ENCODE measurements at places on chromosomes 2 and 18. TPM values are rescaled to one million over a fixed set of nuclear protein-coding genes. Genes with fewer than 3 reads are reported as not detected.
A peak's percentile ranks its signal among the peaks of the same experiment; 100 is the strongest.

DNA sequence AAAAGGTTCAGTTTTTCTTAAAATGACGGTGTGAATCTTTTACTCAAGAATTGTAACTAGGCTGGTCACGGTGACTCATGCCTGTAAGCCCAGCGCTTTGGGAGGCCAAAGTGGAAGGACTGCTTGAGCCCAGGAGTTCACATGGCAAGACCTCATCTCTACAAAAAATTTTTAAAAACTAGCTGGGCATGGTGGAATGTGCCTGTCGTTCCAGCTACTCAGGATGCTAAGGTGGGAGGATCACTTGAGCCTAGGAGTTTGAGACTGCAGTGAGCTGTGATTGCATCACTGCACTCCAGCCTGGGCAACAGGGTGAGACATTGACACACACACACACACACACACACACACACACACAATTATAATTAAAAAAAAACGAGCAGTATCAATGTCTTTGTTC is 369.8 kb downstream of the DPP10 start:
- DNase-seq = no peak
- H3K27ac ChIP-seq = no peak overlapping the region
- H3K4me3 ChIP-seq = no peak overlapping the region

- no peaks in the 10 kb centered on the region for H3K27me3 ChIP-seq
- no peaks in the 10 kb centered on the region for H3K36me3 ChIP-seq
- H3K27ac ChIP-seq = no peak overlapping the region
Measured at GRCh38 chr2:11709293-11709692, 37.1 kb upstream of the LPIN1 start.

- no peaks in the 10 kb centered on the region for H3K36me3 ChIP-seq
- DNase-seq = peak; percentile 83
- no peaks in the 10 kb centered on the region for H3K4me1 ChIP-seq
- H3K27ac ChIP-seq = no peak overlapping the region
Measured at GRCh38 chr2:121071034-121071504, 213.9 kb downstream of the TFCP2L1 start.

GRCh38 chr2:15835991-15836688 is 104.2 kb upstream of the MYCN start:
- DNase-seq = no peak
- H3K4me1 ChIP-seq = no peaks in the 10 kb centered on the region
- no peak overlapping the region for H3K4me3 ChIP-seq

DNA sequence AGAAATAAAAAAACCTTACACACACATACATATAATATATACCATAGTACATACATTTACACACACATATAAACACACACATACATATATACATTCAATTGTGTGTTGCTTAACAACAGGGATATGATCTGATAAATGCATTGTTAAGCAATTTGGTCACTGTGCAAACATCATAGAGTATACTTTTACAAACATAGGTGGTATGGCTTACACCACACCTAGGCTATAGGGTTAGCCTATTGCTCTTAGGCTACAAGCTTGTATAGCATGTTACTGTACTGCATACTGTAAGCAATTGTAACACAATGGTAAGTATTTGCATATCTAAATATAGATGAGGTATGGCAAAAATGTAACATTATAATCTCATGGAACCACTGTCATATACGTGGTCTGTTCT is 156.8 kb upstream of the ERBB4 start:
- H3K27ac ChIP-seq = no peak overlapping the region
- no peaks in the 10 kb centered on the region for H3K4me1 ChIP-seq
- no peak for DNase-seq
- H3K36me3 ChIP-seq = no peaks in the 10 kb centered on the region
- H3K4me3 ChIP-seq = no peak overlapping the region

KCNG3 gene
- total RNA-seq = 0.48 TPM

DNA sequence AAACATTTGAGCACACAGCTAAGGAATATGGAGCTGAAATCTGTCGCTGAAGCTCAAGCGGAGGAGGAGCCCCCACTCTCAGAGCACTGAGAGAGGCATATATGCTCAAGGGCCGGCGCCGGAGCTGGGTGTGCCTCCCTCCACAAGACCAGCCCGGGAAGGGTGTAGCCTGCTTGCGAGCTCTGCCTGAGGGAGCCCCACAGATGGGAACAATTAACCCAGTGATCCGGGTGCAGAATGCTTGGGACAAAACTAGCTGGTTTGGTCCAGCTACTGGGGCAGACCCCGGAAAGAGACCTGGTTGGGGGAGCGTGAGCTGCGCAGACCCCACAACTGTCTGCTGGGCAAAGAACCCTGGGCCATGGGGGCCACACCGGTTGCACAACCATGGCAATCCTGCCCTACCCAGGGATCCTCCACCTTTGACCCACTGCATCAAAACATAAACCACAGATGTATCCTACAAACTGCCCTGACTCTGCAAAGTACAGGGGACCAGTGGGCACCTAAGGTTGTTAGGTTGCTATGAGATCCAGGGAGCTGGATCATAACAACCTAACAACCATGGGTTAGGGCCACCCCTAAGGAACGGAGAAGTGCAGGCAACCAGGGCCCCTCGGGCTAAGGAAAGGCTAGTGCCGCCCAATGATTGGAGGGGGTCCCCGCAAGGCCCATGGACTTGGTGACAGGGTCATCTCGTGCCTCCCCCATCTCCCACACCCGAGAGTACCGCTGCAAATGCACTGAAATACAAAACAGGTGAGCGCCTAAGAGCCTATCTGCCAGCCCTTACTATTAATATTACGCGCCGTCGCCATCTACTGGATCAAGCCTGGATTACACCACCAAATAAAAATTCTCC is 53.4 kb upstream of the SCN1A start:
- H3K27ac ChIP-seq = no peak overlapping the region
- H3K4me3 ChIP-seq = no peak overlapping the region
- peaks cover 3% of the 10 kb centered on the region for H3K4me1 ChIP-seq
- no peaks in the 10 kb centered on the region for H3K27me3 ChIP-seq

GRCh38 chr2:3659447-3660432 is 1.7 kb downstream of the ALLC start:
- no peak overlapping the region for H3K4me3 ChIP-seq
- H3K4me1 ChIP-seq = no peaks in the 10 kb centered on the region
- no peaks in the 10 kb centered on the region for H3K27me3 ChIP-seq
- no peaks in the 10 kb centered on the region for H3K36me3 ChIP-seq

DNA sequence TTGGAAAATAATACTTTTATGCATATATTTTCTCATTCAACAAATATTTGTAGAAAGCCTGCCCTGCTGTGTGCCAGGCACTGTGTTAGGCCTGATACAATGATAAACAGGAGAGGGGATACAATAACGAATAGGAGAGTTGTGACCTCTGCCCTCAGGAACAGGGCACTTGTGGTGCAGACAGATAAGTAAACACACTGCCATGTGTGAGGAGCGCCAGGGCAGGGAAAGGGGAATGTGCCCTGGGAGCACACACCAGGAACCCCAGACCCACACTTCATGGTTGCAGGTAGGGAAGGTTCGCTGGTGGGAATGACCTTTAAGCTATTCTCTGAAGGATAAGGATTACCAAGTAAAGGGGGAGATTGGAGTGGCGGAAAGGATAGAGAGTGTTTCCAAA is 42.2 kb upstream of the DSC1 start:
- no peak overlapping the region for H3K27ac ChIP-seq
- H3K4me1 ChIP-seq = peaks cover 8% of the 10 kb centered on the region
- H3K27me3 ChIP-seq = no peaks in the 10 kb centered on the region
- H3K4me3 ChIP-seq = no peak overlapping the region
- DNase-seq = no peak

LRP1B gene
- total RNA-seq = 6.5 TPM

PDIA6 gene
- 129 TPM for total RNA-seq

DNA sequence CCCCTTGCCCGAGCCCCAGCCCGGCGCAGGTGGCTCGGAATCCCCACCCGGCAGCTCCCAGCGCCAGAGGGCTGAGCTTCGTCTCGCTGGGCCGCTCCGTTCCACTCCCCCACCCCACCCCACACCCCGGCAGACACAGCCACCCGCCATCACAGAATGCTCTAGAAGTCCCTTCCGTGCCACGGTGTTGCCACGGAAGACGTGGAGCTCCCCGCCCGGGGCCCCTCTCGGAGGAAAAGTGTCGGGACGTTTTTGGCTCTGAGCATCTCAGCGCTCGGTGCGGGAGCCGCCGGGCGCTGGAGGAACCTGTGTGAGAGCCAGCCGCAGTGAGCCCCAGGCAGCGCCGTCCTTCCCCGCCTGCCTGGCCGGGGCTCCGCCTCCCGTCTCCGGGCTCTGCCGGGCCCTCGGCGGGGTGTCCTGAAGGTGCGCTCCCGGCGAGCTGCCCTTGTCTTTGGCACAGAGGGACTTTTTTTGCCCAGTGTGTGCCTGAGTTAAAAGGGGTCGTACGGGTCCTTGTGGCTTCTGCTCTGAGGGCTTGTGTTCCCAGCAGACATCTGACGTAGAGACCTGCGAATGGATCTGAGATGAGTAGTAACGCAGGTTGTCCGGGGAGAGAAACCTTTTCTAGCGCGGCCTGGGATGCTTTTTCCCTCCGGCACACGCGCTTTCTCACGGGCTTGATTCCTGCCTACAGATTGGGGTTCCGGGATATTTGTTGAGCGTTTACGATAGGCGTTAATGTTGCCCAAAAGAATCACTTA is 1.8 kb downstream of the ZCCHC2 start:
- H3K4me1 ChIP-seq = peaks cover 33% of the 10 kb centered on the region
- H3K27ac ChIP-seq = peak overlapping the region; percentile 100
- H3K4me3 ChIP-seq = peak overlapping the region; percentile 89
- H3K36me3 ChIP-seq = no peaks in the 10 kb centered on the region

CFAP65 gene
- 10.3 TPM for total RNA-seq

- peaks cover 3% of the 10 kb centered on the region for H3K4me1 ChIP-seq
- H3K27ac ChIP-seq = no peak overlapping the region
- no peak for DNase-seq
- no peaks in the 10 kb centered on the region for H3K27me3 ChIP-seq
Measured at GRCh38 chr2:60515721-60516226, 37.7 kb downstream of the BCL11A start.

EVX2 gene
- not detected for total RNA-seq

GRCh38 chr18:79545255-79545654 is 134.3 kb upstream of the CTDP1 start:
- H3K27ac ChIP-seq = no peak overlapping the region
- H3K4me1 ChIP-seq = no peaks in the 10 kb centered on the region
- no peak overlapping the region for H3K4me3 ChIP-seq

MRPS5 gene
- total RNA-seq = 74.5 TPM

DNA sequence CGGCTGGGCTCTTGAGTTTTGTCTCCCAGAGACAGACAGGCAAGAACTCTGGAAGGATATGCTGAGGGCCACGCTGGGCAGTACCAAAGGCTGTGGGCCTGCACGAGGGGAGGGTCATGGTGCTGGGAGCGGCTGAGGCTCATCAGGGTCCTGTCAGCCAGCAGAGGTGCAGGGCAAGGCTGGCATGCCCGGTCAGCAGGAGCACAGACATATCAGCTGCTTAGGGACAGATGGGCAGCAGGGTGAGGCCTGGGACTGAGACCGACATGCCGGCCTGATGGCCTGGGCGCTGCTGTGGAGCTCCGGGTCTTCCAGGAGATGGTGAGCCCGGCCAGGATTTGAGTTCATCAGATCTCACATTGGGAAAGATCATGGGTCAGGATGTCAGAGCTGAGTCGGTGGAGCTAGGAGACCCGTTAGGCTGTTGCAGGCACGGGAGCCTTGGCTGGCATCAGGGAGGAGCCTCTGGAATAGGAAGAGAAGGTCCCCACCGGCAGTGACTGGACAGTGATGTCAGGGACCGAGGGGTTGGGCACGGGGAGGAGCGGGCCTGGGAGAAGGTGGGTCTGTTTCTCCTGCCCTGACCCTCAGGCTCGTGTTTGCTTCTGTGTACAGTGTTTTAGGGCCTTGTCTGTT is 18.8 kb downstream of the CNDP2 start:
- H3K27me3 ChIP-seq = no peaks in the 10 kb centered on the region
- peaks cover 36% of the 10 kb centered on the region for H3K36me3 ChIP-seq
- no peak overlapping the region for H3K4me3 ChIP-seq
- no peaks in the 10 kb centered on the region for H3K4me1 ChIP-seq
- DNase-seq = no peak

DNA sequence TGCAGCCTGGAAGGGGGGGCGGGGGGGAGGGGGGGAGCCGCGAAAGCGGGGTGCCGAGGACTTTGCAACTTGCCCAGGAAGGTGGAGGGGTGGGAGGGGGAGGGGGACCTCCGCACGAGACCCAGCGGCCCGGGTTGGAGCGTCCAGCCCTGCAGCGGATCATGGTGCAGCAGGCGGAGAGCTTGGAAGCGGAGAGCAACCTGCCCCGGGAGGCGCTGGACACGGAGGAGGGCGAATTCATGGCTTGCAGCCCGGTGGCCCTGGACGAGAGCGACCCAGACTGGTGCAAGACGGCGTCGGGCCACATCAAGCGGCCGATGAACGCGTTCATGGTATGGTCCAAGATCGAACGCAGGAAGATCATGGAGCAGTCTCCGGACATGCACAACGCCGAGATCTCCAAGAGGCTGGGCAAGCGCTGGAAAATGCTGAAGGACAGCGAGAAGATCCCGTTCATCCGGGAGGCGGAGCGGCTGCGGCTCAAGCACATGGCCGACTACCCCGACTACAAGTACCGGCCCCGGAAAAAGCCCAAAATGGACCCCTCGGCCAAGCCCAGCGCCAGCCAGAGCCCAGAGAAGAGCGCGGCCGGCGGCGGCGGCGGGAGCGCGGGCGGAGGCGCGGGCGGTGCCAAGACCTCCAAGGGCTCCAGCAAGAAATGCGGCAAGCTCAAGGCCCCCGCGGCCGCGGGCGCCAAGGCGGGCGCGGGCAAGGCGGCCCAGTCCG is 540 bp downstream of the SOX11 start:
- H3K27me3 ChIP-seq = no peaks in the 10 kb centered on the region
- H3K27ac ChIP-seq = no peak overlapping the region
- no peaks in the 10 kb centered on the region for H3K36me3 ChIP-seq
- DNase-seq = peak; percentile 51
- peaks cover 8% of the 10 kb centered on the region for H3K4me1 ChIP-seq
- H3K4me3 ChIP-seq = no peak overlapping the region

GRCh38 chr18:58979615-58980014 is 114.9 kb downstream of the ZNF532 start:
- H3K36me3 ChIP-seq = peaks cover 39% of the 10 kb centered on the region
- no peaks in the 10 kb centered on the region for H3K27me3 ChIP-seq
- H3K4me3 ChIP-seq = no peak overlapping the region

DNA sequence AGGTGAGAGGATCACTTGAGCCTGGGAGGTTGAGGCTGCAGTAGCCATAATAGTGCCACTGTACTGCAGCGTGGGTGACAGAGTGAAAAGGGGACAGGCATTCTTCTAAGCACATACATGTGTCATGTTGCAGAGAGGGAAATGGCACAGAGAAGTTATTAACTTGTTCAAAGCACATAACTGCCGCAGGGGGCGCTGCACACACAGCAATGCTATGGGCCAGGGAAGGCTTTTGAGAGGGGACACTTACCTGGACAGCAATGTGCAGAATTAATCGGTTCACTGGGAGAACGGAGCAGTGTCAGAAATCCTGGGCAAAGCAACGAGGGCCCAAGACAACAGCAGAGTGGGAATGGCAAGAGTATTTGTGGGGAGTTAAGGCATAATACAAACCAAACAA is 2.4 kb downstream of the SCYGR8 start:
- H3K4me3 ChIP-seq = no peak overlapping the region
- no peaks in the 10 kb centered on the region for H3K27me3 ChIP-seq
- H3K27ac ChIP-seq = no peak overlapping the region
- no peak for DNase-seq
- no peaks in the 10 kb centered on the region for H3K4me1 ChIP-seq

UGT1A4 gene
- total RNA-seq = 0.21 TPM

- no peaks in the 10 kb centered on the region for H3K36me3 ChIP-seq
- H3K27ac ChIP-seq = no peak overlapping the region
- H3K4me1 ChIP-seq = no peaks in the 10 kb centered on the region
- no peak overlapping the region for H3K4me3 ChIP-seq
- no peak for DNase-seq
Measured at GRCh38 chr18:5318061-5318700, 22.7 kb upstream of the ZBTB14 start.

GRCh38 chr18:74929110-74929509 is 279.8 kb downstream of the PTGR3 start:
- H3K4me3 ChIP-seq = no peak overlapping the region
- no peak overlapping the region for H3K27ac ChIP-seq
- DNase-seq = no peak
- no peaks in the 10 kb centered on the region for H3K4me1 ChIP-seq
- H3K27me3 ChIP-seq = no peaks in the 10 kb centered on the region

All from lung (tissue), 17 donors.